ENCODE measurements at places on chromosomes 2 and 18. TPM values are rescaled to one million over a fixed set of nuclear protein-coding genes. Genes with fewer than 3 reads are reported as not detected.

GRCh38 chr2:105919191-105919811, 174.6 kb downstream of the NCK2 start:
- DNase-seq, result no peak

- DNase-seq, result peak; percentile 64
Observed at GRCh38 chr18:59715966-59716369, 18.7 kb upstream of the CCBE1 start.

- peak; percentile 40 for DNase-seq
Observed at GRCh38 chr2:235779444-235779896, 285.6 kb downstream of the AGAP1 start.

- DNase-seq, result no peak
Observed at GRCh38 chr18:54357082-54357659, 487 bp downstream of the STARD6 start.

DNA sequence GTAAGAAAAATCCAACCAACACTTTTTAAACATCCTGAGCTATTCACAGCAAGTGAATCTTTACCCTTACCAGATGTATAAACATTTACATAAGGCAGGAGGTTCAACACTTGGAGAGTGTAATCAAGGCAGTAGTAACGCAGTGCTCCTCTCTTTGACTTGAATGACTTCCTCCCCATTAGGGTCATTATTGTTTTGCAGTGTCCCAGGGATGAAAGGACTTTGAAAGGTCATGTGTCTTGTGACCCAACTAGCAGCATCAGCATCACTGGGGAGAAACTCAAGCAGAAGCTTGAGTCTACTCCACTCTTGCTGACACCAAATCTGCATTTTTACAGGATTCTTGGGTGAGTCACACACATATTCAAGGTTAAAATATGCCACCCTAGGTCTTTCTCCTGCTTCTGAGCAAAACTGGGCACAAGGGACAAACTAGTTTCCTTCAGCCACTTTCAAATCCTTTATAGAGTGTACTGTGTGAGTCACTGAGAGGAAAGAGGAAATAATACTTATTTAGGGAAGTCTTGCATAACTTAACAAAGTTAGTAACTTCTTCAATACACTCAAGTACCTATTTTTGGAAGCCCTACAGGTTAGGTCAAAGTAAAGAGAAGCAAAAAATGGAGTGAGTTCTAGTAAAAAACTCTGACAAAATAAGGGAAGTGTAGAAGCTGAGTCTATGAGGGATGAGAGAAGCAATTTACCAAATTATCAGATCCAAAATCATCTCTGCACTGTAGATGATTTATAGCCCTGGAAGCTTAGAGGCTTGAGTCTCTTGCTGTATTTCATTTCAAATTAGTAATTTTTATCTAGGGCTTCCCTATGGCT, 51.0 kb upstream of the EML4 start:
- DNase-seq, result peak; percentile 85

GRCh38 chr2:20065885-20066602, 14.6 kb upstream of the LAPTM4A start:
- peak; percentile 80 for DNase-seq

- peak; percentile 21 for DNase-seq
Observed at GRCh38 chr18:5534845-5535244, 9.0 kb downstream of the EPB41L3 start.

DNA sequence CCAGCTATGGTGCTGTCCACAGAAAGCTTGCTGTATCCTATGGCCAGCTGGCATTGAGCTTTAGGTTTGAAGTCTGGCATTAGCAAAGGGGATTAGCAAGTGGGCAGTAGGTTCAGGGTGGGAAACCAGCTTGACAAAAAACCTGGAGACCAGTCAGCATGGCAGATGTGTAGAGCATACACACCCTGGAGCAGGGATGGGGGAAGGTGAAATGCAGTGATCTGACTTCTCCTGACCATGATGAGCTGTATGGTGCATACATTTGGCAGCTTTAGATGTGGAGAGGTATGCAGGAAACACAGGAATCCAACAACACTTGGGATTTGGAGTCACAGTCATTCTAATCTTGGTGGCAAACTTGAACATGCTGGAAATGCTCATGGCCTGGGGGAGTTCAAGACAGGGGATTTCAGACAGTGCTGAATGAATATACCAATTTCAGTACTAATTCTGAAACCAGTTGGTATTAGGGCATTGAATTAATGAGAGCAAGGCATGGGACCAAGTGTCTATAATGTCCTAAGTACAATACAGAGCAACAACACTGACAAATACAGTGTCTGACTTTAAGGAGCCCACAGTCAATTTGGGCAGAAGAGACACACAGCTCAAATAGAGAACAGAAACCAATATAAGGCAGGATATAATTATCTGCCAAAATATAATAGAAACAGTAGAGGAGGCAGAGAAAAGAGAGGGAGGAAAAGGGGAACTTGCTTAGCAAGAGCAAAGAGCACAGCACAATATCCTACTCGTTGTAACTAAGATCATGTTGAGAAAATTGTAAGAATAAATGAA, 11.8 kb downstream of the ARHGAP15 start:
- DNase-seq, result no peak

GRCh38 chr2:32678825-32679224, 51.0 kb downstream of the TTC27 start:
- peak; percentile 39 for DNase-seq

DNA sequence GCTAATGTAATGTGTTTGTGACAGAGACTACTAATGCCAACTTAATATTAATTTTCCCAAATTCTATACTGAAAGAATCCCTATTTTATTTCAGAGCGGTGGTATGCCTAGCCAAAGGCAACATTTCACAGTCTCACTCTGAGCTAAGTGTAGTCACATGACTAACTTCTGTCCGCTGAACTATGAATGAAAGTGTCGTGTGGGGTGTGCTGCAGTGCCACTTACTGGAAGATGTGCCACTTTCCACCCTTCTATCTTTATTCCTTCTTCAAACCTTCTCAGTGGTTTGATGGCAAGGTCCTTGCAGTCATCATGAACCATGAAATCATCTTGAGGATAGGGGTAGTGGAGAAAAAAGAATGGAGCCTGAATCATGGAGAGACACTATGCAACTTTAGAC, 47.3 kb upstream of the C1D start:
- peak; percentile 19 for DNase-seq

DNA sequence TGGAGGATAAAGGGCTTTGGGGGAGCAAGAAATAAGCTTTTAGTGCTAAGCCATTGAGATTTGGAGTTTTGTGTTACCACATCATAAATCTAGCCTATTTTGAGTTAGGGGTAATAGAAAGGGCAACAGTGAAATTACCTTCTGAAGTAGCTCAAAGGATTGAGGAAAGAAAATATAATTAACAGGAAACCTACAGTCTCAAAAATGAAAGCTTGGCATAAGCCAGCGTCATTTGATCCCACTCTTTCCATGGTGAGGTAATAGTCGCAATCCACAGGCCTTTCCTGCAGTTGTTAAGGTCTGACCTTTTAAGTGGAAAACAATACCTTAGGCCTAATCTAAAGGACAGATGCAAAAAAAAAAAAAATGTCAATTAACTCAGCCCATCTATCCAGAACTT, 182.7 kb downstream of the UXS1 start:
- no peak for DNase-seq

- DNase-seq, result no peak
Observed at GRCh38 chr18:76882146-76882545, 59.8 kb downstream of the ZNF236 start.

GRCh38 chr2:19865151-19865550, 36.6 kb downstream of the TTC32 start:
- DNase-seq, result no peak

DNA sequence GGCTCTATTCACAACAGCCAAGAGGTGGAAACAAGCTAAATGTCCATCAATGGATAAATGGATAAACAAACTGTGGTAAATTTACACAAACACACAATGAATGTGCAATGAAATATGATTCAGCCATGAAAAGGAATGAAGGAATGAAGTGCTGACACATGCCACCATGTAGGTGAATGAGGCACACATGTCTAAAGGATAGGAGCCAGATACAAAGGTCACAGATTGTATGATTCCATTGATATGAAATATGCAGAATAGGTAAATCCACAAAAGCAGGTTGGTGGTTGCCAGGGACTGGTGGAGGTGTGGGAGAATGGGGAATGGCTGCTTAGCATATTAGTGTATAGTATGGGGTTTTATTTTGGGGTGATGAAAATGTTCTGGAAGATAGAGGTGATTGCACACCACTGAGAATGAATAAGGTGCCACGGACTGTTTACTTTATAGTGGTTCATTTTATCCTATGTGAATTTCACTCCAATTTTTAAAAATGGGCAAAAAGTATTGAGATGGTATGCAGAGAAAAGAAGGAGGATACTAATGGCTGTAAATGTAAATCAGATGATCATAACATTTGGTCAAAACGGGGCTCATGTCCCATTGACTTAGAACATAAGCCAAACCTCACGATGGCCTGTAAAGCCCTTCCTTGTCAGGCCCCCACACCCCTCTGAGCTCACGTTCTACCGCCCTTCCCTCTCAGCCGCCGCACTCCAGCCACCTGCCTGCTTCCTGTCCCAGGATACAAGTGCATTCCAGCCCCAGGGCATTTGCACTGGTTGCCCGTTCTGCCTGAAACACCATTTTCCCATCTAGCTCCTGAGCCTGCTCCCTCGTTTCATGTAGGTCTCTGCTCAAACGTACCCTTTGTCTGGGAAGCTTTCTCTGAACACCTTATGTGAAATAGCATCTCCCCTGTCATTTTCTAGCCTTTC, 165.5 kb downstream of the DDX1 start:
- no peak for DNase-seq

GRCh38 chr2:203394519-203395227, 66.5 kb downstream of the ABI2 start:
- no peak for DNase-seq

DNA sequence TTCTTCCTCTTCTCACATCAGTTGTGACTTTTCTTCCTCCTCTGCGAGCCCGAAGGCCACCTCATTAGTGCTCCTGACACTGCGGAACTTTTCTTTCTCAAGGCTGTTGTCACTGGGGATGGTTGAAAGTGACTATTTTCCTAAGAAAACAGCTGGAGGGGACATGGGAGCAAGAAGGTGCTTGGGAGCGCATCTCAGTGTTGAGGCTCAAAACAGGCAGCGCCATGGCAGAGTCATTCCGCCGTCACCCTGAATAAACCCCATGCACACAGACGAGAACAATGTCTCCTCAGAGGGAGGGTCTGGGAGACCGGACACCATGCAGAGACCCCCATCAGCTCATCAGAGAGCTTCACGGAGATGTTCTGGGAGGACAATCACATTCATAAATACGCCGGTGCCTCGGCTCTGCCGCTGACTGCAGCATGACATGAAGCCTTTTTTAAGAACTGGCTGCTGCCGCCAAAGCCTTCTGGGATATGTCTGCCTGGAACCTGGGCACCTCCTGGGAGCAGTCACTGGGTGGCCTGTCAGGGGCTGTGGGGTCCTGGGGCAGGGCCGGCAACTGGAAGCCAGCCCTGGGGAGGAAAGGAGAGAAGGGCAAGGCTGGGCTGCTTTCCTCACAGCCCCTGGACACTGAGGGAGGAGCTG, 19.2 kb downstream of the ATOH8 start:
- DNase-seq, result no peak

DNA sequence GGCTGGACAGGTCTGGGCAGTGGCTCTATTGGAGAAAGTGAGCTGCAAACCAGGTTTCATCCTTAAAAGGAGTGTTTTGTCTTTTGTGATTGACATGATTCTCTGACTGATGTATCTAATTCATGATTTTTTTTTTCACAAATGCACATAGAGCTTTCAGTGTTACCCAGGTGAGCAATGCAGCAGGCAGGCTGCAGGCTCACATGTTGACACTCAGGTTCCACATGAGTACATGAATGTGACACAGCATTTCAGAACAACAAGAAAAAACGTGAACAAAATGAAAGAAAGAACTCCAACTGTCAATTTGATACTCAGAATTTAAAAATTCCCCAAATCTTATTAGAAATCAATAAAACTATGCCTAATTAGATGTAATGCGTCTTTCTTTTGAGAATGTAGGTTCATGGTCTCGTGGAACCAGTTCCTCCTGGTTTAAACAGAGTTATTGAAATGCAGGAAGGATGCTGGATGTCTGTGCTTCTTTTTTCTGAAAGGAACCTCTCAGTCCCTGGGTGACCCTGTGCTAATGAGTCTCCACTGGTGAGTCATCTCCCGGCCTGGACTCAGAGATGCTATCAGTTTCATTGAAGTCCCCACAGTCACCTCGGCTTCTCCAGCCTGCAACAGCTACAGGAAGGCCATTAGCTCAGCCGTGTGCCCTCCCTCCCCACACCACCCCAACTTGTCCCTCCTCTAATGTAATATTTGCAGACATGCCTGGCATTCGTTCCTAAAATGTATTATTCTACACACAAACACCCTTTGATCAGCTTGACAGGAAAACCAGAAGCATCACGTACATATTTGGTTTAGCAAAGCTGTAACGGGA, 430.4 kb downstream of the LPIN1 start:
- peak; percentile 23 for DNase-seq

DNA sequence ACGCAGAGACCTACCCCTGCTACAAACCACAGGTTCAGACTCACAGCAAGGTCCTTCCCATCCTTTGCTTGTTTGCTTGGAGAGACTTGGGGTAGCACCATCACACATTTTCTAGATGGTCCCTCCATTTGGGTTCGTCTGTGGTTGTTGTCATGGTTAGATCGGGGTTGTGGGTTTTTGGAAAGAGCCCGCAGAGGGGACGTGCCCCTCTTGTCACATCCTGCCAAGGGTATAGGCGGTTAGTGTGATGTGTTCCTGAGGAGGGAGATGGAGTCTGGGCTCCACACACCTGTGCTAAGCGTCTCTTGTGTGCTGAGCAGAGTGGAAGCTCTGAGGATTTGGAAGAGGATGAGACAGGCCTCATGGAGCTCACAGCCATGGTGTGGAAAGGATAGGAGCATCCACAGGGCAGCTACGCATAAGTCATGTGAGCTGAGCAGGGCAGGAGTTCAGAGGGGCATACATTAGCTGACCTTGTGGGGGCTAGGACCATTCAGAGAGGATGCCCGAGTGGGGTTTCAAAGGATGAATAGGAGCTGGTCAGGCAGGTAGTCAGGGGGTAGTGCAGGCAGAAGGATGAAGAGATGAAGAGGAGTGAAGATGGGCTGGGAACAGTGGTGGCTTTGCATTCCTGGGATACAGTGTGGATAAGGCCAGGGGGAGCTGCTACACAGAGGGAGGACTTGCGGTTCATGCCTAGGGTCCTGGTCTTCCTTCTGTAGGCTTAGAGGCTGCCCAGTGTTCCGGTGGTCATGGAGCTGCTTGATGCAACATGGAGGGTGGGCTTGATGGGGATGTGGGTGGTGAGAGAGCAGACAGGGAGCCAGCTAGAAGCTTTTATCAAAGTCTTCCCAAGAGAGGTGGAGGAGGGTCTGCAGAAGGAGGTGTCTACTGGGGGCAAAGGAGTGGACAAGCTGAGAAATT, 62.9 kb downstream of the ACKR3 start:
- no peak for DNase-seq

GRCh38 chr18:75491361-75491760, 63.9 kb upstream of the SMIM21 start:
- no peak for DNase-seq

MGAT4A gene
- total RNA-seq, result 1.8 TPM

MALL gene
- 61.6 TPM for total RNA-seq

CCNYL1 gene
- 93.6 TPM for total RNA-seq

COL4A3 gene
- 3.9 TPM for total RNA-seq

TTR gene
- not detected for total RNA-seq

FAP gene
- not detected for total RNA-seq

PTPRN gene
- not detected for total RNA-seq

NAB1 gene
- 92.4 TPM for total RNA-seq

All from Caki2 (cell line).